ENCODE measurements at places on chromosomes 13 and 19.

DNA sequence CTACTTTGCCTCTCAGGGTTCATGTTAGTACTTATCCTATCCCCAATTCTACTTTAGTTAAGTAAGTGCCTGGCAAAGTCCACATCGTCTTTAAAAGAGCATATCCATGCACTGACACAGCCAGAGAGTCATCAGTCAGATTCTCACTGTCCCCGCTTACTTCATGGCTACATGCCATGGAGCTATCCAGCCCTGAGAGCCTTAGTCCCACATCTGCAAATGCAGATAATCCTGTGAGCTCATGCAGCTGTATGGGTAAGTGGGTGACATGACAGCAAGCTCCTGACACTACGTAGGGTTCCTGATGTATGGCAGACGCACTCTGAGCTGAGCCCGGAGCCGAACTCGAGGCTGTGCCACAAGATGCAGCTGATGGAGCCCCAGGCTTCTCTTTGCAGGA, 661.5 kb downstream of the LIG4 start:
- DNase-seq: no peak

- DNase-seq: no peak
These were observed 86.7 kb downstream of the MBNL2 start for GRCh38 chr13:97308735-97309429.

DNA sequence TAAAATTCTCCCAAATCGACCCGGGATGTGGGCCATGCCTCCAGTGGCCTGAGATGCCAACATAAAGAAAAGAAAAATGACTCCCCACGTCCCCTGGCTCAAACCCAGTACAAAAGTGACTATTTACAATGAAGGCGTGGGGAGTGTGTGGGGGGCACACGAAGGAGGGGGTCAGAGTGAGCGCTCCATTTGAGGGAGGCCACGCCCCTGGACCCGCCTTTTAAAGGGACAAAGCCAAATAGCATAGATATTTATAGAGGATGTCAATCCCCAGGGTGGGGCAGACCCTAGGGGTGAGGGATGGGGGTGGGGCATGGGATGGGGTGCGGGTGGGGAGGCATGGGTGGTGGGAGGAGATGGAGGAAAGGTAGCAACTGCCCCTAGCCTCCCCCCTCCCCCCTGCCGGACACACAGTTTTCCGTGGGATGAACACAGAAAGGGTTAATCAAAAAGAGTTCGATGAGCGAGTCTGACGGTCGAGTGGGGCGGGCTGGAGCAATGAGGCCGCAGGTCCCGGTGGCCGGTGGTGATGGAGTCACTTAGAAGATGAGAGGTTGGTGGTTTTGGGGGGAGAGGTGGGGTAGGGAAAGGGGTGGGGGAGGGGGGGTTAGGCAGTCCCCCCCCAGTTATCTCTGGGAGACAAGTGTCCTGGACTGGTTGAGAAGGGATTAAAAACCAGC, 20.1 kb upstream of the NANOS2 start:
- DNase-seq: no peak

- no peak for DNase-seq
These were observed 1.8 kb downstream of the ABHD13 start for GRCh38 chr13:108220041-108220440.

DNA sequence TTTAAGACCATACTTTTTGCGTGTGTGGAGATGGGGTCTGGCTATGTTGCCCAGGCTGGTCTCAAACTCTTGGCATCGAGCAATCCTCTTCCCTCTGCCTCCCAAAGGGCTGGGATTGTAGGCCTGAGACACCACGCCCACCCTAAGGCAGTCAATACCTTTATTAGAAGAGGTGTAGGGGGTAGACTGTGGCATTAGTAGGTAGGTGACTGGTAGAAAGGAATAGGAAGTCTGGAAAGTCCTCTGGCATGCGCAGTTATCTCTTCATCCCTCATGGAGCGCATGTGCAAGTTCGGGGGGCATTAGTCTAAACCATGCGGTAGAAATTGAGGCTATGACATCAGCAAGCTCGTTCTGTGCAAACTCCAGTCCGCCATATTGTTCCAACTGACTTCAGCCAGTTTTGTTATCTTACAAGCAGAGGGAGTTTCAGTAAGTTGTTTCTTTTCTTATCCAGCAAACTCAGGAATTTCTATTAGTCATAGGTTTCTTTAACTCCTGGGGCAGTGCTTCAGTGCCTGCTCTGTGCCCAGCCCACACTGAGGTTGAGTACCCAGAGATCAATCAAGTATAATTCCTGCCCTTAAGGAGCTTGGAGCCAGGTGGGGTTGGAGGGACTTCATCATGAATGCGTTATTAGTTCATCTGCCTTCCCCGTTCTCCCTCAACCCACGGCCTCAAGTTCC, 7.3 kb upstream of the RANBP3 start:
- no peak for DNase-seq

DNA sequence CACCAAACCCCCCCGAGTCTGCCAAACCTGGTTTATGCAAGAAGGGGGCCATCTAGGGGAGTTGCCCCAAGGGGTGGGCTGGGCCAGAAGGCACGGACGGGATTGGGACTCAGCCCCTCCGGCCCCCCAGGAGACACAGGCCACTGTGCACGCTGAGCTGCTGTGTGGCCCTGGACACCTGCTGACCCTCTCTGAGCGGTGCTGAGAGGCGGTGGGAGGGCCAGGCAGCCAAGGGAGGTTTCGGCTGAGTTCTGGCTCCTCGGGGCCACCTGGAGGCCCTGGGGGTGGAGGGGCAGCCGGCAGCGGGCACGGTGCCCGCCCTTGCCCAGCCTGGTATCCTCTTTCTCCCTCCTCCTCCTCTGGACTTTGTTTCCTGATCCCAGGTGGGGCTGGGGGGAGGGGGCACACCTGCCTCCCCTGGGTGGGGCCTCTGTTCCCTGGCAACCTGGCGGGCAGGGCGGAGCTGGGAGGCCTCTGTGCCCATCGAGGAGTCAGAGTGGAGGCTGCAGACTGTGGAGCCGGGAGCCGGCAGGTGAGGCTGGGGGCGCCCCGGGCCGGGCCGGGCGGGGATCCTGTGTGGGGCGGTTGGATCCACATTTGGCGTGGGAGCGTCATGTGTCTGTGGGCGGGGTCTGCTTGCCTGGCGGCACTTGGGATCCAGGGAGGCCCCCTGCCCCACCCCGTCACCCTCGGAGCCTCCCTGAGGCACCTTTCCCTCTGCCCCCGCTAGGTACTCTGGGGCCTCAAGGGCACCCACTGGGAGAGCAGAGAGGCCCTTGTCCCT, at the start of gene MISP:
MISP (plus strand) TSS at position 473 of the 784 bp plus-strand sequence. CDS start 5,835 bp downstream, outside the sequence.
- no peak for DNase-seq

DNA sequence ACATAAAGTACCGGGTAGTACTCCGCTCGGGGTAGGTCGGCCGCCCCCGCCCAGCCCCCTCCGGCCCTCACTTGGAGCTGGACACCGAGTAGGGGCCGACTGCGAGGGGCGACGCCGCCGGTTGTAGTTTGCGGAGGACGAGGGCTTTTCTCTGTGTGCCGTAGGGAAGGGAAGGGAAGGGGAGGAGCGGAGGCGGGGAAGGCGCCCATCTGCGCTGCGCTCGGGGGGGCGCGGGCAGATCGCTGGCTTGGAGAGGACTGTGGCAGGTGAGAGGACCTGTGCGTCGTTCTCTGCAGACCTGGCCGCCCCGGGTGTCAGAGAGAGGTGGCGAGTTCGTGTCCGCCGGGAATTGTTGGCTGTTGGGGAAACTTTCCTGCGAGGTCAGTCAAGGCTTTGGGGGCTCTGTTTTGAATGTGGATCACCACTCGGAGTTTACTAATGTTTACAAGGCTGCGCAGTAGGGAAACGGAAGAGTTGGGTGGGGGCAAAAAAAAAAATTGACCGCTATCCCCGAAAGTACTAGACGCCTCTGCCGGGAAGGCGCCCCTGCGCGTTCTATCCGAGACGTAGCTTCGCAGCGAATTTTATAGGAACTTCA, 1.4 kb downstream of the ING1 start:
- DNase-seq: peak; percentile 75

GRCh38 chr19:12886651-12886968, 391 bp downstream of the KLF1 start:
- DNase-seq: no peak

DNA sequence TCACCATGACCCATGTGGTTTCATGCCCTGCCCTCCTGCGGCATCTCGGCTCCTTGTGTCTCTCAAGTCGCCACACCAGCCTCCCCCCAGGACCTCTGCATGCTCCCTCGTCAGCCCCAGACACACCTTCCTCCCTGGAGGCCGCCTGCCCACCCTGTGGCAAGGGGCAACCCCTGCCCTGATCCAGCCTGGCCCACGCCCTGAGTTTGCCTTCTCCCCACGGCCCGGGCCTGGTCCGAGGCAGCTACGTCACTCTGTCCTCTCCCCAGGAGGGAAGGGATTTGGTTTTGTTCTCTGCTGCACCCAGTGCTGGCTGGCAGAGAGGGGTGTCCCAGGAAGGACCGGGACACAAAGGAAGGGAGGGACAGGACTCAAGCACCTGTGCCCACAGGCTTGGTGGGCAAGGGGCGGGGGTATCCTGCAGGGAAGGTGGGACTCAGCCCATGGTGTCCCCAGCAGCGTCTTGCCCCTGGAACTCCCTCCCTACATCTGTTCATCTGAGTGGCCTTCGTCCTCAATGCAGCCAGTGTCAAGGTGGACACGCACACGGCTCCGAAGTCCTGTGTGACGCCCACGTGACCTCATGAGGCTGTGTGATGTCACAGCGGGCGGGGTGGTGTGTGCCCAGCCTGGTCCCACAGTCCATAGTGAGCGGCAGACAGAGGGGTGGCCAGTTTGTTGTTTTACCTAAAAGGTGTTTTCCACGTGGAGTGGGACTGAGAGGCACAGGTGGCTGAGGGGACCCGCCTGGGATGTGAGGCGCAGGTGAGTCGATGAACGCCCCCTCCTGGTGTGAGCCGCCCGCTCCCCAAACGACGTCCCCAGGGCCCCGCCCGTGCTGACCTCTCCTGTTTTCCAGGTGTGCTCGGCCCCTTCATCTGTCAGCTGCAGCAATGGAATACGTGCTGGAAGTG, at the start of gene TEX29:
TEX29 (plus strand) TSS at position 645 of the 914 bp plus-strand sequence; CDS start at position 894, 249 bp downstream.
- DNase-seq: no peak

DNA sequence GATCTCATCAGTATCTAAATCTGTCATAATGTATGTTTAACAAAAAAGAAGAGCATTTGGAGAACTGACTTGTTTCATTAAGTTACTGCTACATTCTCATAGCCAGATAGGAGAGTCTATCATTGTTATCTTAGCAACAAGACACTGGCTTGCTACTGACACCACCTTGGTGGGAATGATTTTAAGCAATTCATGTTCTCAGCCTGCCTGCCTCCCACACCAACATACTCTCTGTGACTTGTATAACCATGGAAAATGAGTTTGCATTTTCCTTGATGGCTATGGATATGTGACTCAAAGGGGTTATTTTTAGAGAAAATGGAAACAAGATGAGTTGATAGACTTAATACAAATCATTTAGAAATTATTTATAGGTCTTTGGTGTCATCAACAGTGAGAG, 1308.9 kb downstream of the OLFM4 start:
- DNase-seq: no peak

DNA sequence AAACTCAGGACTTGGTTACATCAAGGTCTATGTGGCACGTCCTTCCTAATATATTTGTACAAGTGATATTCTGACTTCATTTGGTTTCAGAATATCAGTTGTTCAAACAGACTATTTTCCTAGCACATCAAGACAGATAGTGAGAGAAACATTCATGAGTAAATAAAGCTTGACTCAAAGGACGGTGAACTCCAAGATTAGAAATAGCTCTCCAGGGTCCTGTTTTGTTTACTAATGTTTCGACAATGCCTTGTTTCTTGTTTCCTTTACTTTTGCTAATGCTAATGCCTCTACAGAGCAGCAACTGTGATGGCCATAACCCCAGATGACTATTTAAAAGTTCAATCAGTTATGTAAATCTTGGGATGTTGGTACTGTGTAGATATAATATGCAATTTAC, 313.9 kb downstream of the KLF12 start:
- no peak for DNase-seq

- no peak for DNase-seq
These were observed 1.4 kb upstream of the KHSRP start for GRCh38 chr19:6425732-6426620.

GRCh38 chr19:10551698-10552301, 8.1 kb downstream of the ATG4D start:
- DNase-seq: no peak

DNA sequence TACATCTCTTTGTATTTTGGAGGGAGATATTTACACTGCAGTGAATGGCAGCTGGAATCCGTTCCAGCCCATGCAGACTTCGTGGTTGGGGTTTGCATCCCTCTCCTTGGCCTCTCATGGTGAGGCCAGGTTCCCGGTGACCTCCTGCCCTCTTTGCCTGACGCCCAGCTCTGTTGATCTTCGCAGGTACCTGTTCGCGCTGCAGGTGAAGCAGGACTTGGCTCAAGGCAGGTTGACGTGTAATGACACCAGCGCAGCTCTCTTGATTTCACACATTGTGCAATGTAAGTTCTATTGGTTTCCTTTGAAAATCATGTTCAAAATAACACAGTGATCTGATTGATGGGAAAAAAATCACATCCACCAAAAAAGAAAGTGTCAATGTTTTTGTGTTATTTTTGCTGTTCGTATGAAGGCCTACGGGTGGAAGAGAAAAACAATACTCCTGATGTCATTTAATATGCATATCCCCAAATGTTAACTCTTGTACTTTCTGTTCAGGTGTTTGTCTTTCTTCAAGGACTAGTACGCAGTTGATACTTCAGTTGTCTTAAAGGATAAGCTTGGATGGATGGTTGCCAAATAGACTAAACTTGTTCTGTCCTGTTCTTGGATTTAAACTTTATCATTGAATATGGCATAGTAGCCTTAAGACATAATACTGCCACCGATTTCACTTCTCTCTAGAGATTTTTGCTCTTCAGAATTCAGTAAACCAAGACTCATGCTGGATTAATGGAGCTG, 199.1 kb downstream of the STK24 start:
- DNase-seq: no peak

DNA sequence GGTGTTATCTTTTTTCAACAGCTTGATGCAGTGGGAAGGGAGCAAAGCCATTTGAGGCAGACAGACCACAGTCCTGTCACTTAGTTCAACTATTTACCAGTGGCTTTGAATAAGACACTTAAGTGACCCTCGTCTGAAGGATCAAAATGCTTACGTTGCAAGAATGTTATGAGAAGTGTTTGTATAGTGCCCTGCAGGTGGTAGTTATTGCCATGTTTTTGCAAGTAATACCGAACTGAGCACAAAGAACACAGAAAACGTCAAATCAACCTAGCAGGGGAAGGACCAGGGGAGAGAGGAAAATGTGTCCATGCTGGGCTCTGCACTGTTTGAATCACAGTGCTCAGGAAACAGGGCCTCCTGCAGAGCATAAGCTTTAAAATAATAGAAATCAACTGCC, 2.8 kb downstream of the SOHLH2 start:
- DNase-seq: no peak

DNA sequence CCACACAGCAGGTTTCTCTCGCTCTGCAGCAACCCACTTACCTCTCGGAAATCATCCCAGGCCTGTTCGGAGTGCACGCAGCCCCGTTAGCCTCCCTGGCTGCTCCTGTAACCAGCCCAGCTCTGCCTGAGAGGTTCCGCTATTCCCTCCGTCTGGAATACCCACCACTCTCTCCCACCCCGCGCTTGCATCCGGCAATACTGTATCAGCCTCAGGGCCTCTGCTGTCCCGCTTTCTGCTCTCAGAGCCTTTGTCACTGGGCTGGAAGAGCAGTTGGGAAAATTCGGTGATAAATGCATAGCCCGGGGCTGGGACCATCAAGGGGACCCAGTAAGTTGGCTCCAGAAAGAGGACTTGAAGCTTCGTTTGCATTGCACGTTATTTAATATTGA, 759 bp upstream of the TLE6 start:
- DNase-seq: no peak

GRCh38 chr13:113539822-113540221, 44.7 kb upstream of the TFDP1 start:
- DNase-seq: no peak

Data from stimulated activated naive CD4-positive, alpha-beta T cell (primary cell).